NCI-H2227 treated with DMSO at 0.1 percent for 48 hours (cell line): ENCODE measurements at places on chromosomes 13 and 19.

DNA sequence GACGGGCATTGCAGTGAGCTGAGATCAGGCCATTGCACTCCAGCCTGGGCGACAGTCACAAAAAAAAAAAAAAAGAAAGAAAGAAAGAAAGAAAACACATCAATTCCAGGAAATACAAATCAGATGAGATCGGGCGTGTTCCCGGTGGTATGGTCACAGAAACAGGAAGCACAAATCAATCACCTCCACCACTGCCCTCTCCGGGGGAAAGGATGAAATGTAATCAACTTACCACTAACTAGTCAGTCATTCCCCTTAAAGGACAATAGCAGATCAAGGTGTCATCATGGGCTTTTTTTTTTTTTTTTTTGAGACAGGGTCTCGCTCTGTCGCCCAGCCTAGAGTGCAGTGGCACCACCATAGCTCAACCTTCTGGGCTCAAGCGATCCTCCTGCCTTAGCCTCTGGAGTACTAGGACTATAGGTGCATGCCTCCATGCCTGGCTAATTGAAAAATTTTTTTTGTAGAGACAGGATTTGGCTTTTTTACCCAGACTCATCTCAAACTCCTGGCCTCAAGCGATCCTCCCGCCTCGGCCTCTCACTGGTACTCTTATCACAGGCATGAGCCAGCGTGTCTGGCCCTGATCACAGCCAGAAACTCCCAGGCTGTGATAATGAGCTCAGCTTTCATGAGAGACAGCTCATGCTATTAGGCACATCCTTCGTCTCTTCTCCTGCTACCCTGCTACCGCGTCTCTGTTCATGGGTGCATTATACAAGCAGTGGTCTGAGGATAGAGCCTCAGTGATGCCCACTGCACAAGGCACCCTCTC is 6.8 kb upstream of the DPRX start:
- no peak for DNase-seq

- no peak for DNase-seq
Measured at GRCh38 chr13:67147342-67148133, 82.6 kb downstream of the PCDH9 start.

DNA sequence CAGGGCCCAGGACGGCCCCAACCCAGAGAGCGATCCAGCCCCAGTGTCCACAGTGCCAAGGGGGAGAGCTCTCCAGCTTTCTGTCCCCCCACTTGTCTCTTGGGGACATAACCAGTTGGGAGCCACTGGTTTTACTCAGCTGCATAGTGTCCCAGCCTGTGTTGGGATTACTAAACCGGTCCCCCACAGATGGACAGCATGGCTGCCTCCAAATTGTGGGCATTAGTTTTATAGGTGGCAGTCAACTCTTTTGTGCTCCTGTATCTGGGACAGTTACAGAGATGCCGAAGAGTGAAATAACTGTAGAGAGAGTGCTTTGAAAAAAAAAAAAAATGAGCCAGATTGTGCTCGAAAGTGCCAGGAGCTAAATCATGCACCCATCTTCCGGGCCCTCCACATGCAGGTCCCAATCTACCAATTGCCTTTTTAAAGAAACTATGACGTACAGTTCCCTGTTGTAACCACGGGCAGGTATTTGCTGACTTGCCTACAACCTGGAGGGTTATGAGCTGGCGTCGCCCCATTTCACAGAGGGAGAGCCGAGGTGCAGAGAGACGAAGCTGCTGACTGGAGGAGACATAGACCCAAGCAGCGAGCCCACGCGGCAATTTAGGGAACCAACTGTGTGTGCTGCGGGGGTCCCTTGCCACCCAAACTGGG is 2.4 kb upstream of the NFIC start:
- DNase-seq: no peak

DNA sequence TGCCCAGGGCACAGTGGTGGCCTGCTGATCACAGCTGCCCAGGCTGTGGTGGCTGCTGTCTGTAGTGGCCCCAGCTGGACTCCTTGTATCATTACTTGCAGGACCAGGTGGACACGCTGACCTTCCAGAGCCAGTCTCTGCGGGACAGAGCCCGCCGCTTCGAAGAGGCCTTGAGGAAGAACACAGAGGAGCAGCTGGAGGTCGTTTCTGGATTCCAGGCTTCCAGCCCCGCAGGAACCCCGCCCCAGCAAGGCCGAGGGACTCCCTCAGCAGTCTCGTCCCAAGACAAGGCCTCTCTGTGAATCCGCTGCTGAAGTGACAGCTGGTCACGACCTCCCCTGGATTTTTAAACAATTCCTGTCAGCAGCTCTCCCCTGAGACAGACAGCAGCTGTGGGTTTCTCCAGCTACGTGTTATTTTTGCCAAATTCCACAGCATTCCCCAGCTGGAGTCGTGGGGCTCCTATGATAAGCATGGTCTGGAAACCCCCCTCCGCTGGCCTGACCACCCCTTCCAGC is 98.3 kb downstream of the SLC7A1 start:
- DNase-seq: no peak

- no peak for DNase-seq
Measured at GRCh38 chr19:35533822-35534392, 651 bp downstream of the GAPDHS start.
